ENCODE measurements at places on chromosomes 12 and 14.

DNA sequence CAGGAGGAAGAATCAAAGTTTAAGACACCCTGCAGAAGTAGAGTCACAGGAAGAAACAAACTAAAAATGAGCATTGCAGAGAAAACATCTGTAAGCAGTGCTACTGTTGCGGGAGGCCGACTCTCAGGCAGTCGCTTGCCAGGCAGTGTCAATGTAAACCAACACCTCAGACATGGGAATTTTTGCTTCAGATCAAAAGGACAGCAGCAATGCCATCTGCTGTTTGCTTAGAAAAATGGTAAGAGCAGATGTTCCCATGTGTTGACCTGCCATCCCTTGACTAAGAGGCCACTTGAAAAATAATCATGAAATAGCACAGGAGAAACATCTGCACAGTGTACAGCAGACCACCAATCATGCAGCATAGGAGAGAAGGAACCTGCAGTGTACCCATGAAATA lies 196.6 kb downstream of the SLC25A21 start:
- no peak for DNase-seq

GRCh38 chr14:50864946-50865345 lies 6.9 kb upstream of the ABHD12B start:
- DNase-seq = no peak

- no peak for DNase-seq
These were observed 147.9 kb upstream of the NCOR2 start for GRCh38 chr12:124715121-124715990.

DNA sequence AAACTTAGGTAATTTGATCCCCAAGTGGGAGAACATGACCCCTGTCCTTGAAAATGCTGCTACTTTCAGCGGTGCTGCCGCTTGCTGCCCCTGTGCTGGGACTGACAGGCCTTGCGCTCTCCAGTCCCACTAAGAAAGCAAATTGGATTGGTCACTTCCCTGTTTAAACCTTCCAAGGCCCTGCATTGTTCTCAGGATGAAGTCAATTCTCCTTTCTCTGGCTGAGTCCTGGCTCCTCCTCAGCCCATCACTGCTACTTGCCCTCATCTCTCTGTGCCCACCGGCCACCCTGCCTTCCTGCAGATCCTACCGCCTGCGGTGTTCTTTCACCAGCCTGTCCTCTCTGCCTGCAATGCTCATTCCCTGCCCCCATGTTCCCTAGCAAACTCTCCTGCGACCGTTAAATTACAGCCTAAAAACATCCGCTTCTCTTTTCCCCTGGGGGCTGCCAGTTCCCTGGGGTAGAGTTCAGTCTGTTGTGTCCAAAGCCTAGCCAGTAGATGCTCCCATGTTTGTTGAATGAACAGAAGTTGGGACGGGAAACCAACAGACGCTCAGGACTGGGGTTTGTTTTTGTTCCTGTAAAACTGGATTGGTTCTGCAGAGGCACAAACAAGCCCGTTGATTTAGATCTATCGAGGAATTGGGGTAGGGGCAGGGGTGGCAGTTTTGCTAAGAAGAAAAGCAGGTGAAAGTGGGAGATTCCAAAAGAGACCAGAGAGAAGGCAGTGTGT lies 127.3 kb upstream of the HIF1A start:
- no peak for DNase-seq

DNA sequence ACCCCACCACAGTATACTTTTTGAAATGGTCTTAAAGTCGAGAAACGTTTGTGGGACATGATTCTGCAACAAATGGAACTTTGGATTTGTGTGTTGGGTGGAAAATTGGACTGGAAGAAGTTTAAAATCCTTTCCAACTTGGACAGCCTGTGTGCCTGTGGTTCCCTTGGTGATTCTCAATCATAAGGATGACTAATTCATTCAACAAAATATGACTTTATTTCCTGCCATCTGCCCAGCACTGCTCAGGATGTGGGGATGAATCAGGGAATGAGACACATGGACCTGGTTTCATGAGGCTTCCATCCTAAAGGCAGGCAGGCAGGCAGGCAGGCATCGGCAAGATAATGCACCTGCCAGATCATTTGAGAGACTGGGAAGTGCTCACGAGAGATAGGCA lies 57.3 kb upstream of the TMEM132D start:
- DNase-seq = no peak

- no peak for DNase-seq
These were observed 418 bp downstream of the AMN1 start for GRCh38 chr12:31728289-31728916.

- no peak for DNase-seq
These were observed 520.7 kb downstream of the NRXN3 start for GRCh38 chr14:78690836-78691235.

- DNase-seq = no peak
These were observed 40.8 kb downstream of the CCDC88C start for GRCh38 chr14:91376547-91377477.

DNA sequence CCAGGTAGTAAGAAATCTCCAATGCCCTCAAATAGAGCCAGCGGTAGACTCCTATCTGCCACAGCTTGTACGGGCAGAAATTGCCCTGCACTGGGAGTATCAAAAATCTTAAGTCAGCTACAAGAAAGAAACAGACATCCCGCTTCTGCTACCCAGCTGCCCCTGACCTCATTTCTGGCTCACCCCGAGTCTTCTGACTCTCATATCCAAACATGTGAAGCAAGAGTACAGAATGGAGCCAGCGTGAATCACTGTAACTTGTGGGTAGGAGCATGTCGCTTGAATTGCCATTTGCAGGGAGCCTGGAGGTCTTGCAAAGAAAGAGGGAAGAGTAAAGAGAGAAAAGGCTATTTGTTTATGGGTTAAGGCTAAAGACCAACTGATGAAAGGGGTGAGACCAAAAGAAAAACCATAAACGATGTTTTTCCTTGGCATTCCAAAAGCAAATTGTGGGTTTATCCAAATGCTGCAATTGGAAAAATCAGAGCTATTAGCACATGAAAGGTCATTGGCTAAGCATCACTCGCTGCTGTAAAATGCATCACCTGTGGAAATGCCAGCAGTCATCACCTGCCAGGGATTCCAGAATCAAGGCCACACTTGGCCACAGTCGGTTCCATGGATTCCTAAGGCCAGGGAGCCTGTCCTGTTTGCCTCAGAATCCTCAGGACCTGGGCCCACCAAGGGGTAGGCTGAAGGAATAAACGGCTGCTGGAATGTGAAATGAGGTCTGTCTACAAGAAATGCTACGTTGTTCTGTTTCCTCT lies 86.6 kb downstream of the FOXN3 start:
- no peak for DNase-seq

- DNase-seq = no peak
These were observed 55.9 kb downstream of the LRP6 start for GRCh38 chr12:12210983-12211382.

- DNase-seq = peak; percentile 16
These were observed 101.5 kb downstream of the SMOC1 start for GRCh38 chr14:69980457-69981425.

DNA sequence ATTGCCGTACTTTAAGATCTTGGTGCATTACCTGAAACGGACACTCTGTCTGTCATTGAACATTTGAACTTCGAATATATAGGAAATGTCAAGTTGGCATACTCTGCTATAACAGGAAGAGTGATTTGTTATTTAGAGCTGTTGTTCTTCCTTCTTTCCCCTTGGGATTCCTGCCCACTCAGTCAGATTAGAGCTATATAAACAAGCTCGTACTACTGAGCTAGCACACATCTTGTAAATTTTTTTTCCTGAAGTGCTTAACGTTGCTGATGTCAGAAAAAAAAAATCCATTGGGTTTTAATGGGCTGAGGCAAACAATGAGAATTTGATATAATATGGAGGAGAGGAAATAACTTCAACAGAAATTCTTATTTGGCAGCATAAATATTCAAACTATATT lies 26.8 kb downstream of the RGS6 start:
- no peak for DNase-seq
